ENCODE measurements at places on chromosomes 2 and 18. TPM values are rescaled to one million over a fixed set of nuclear protein-coding genes. Genes with fewer than 3 reads are reported as not detected.

The ERMN gene
- total RNA-seq: 0.14 TPM

- DNase-seq: no peak
These were observed 103.8 kb upstream of the NEDD4L start for GRCh38 chr18:57940166-57940660.

GRCh38 chr2:54279385-54279784 is 23.4 kb upstream of the TSPYL6 start:
- no peak for DNase-seq

- DNase-seq: no peak
These were observed 109.4 kb upstream of the FANCL start for GRCh38 chr2:58350484-58350883.

DNA sequence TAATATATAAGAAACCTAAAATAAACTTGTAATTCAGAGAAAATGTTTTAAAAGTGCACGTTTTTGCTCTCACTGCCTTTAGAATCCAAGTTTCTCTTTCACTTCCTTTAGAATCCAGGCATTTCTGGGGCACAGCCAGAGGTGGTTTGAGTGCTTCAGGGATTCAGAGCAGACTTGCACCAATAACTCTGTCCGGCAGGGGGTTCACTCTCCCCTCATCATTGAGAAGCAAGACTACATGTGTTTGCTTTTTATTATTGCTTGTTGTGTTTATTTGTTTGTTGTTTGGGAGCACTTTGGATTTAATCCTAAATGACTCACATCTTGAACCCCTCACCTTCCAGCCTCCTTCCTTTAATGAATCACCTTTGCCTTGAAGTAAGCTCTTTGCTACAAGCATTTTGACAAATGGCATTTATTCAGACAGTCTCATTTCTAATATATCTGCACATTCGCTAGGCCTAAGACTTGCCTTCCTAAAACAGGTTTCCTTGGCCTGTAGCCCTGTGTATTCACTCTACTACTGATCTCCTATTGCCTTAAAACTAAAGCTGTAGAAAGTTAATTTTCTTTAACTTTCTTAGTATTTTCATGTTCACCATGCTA is 233.5 kb upstream of the ATP5MC3 start:
- DNase-seq: peak; percentile 31

The RESP18 gene
- not detected for total RNA-seq
